Neural crest cell (in vitro differentiated cells): ENCODE measurements at places on chromosomes 3 and 15.

GRCh38 chr3:46557814-46558183 is 8.3 kb downstream of the LRRC2 start:
- DNase-seq = no peak

DNA sequence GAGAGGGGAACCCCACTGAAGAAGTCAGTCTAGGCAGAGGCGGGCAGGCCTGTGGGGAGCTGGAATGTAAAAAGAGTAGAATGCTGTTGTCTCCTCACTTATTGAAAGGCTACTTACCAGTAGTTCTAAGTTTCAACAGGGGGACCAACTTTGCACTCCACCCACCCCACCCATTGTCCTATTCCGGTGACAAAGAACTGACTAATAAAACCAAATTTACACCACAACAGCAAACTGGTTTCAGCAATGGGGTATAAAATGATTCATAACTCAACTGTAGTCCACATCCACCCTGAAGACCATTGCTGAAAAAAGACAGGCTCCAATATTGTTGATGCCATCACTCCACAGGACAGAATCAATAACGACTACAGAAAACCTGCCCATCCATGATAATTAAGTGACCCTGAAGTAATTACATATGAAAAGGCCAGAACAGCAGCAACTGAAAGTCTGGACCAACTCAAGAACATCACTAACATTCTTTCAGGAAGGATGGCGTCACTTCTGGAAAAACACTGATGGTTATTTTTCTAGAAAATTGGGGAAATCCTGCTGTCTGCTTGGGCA is 80.2 kb downstream of the ABI3BP start:
- no peak for DNase-seq

GRCh38 chr3:121998030-121998580 is 23.9 kb downstream of the ILDR1 start:
- DNase-seq = no peak

- DNase-seq = no peak
These were observed 401.5 kb upstream of the GOLIM4 start for GRCh38 chr3:168497183-168497582.

GRCh38 chr3:150062492-150062891 is 91.8 kb upstream of the PFN2 start:
- DNase-seq = no peak

DNA sequence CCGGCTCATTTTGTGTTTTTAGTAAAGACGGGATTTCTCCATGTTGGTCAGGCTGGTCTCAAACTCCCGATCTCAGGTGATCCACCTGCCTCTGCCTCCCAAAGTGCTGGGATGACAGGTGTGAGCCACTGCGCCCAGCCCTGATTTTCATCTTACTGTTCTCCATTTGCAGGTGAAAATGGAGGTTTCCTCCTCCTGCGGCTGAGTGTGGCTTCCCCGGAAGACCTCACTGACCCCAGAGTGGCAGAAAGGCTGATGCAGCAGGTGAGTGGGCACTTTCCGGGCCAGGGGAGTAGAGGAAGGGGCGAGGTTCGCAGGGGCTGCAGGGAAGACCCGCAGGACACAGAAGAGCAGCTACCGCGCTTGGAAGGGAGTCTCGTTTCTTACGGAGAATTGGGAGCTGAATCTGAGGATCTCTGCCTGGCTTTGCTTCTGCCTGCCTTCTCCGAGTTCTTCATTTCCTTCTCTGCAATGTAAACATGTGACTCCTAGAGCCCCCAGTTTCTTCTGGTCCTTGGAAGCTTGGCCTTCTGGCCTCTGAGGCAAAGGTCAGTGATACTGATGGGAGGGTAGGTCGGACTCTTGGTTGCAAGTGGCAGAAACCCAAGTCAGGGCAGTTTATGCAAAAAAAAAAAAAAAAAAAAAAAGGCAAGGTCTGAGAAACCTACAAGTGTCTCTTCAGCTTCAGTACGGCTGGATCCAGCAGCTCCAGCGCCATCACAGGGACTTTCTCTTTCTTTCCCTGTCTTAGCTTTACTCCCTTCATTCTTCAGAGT is 8.9 kb downstream of the MUC20 start:
- DNase-seq = no peak

DNA sequence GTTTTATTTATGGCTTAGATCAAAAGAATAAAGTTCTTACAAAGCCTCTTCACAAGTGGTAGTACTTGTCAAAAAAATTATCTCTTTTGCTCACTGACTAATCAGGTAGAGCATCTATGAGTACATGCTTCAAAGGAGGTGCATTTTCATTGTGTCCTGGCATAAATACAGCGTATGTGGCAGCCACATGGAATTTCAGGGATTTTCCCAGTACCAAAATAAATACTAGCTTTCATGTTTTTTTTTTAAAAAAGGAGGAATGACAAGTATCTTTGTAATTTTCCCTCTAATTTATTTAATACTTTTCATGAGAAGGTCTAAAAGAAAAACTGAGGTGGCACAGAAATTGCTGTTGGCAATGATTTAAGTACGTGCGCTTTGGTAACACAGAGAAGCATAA is 597.8 kb upstream of the ALCAM start:
- no peak for DNase-seq

GRCh38 chr15:61500523-61500922 is 271.4 kb upstream of the RORA start:
- no peak for DNase-seq

DNA sequence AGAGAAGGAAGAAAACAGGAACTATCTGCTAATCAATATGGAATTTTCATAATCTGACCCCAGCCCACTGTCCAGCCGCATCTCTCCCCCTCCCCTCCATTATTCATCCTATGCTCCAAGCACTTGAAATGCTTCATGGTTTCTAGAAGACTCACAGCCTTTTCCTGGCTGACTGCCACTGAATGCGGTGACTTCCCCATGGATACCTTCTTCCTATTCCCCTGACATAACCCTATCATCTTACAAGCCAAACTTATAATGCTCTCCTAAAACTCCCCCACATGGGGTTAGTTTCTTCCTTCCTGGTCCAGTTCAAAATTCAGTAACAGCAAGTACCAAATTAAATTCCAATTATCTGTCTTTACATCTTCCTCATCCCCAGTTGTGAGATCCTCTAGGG is 31.2 kb upstream of the PTX3 start:
- DNase-seq = no peak

DNA sequence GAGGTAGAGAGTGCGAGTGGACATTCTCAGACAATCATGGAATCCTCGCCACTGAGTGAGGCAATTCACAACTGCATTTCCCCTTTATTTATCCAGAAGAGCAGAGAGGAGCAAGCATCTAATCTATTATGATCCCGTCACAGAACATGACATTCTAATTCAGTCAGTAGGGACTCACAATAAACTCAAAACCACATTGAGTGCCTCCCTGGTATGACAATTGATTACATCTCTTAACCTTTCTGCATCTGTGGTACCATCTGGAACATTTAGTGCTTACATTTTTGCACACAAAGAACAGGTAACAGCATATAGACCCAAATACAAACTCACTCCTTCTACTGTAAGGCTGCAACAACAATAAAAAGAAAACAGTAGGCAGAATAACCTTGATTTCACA is 517.2 kb downstream of the GBE1 start:
- no peak for DNase-seq

DNA sequence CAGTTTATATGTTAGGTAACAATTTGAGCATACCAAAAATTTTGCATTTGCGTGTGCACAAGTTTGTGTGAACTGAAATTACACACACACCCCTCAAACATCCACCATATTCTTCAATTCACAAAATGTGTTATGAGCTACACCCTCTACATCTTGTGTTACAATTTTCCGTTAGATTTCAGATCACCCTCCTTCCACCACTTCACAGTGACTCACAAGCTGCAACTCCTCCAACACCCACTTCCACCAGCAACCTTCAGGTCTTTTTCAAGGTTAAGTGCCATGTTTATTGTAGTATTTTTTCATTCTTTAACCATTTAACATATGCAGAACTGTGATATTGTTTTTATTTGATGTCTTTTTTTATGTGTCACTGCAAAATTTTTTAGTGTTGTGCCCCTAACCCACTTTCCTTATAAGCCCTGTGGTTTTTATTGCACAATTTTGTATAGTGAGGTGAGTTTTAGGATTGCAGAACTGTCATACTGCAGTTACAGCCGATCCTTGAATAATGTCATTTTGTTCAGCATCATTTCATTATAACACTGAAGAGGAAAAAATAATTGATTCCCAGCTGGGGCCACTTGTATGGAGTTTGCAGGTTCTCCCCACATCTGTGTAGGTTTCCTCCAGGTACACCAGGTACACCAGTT is 148.9 kb downstream of the PLCL2 start:
- no peak for DNase-seq

- no peak for DNase-seq
These were observed 8.4 kb downstream of the GOLM2 start for GRCh38 chr15:44296625-44297524.

- DNase-seq = no peak
These were observed 8.3 kb downstream of the CCNL1 start for GRCh38 chr3:157151627-157152026.

DNA sequence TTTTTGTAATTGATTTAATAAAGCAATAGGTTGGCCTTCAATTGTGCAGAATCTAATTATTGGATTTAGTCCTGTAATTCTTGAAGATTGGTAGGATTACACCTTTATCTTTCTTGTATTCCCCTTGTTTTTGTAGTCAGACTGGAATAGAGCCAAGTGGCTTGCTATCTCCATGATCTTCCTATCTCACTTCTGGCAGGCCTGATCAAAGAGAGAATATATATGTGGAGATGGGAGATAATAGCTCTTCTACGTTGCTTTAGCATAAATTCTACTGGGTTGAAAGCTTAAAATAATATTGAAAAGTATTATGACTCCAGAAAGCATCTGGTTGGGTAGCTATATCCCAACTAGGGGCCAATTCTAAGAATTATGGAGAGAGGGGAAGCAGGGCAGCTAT is 16.9 kb upstream of the IFT57 start:
- DNase-seq = no peak

DNA sequence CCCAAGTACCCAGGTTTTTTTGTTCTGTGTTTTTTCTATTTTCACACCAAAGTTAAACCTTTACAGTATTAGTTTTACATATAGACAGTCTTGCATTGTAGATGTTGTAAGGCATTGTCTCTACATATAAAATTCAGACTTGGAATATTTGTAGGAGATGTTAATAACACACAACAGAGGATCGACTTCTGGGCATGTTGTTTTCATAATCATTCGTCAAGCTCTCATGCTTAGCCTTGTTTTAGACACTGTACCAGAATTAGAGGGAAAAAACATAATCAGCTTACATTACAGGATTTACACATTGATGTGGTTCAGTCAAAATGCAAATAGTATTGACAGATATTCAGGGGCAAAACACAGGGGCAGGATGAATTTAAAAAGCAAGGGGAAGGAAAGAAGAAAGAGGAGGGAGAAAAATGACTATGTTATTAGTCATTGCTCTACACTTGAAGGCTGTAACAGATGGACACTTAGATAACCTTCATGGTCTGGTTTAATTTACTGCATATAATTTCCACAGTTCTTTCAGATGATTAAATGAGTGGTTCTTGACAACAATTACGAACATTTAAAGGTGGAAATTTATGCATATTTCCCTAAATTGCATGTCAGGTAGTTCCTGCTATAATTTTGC is 7.5 kb downstream of the CMSS1 start:
- DNase-seq = no peak

- DNase-seq = no peak
These were observed 2.0 kb downstream of the FAM3D start for GRCh38 chr3:58664611-58665010.

- no peak for DNase-seq
These were observed 431.3 kb upstream of the MDFIC2 start for GRCh38 chr3:70743754-70744153.

GRCh38 chr3:150252462-150252861 is 155.6 kb upstream of the TSC22D2 start:
- no peak for DNase-seq

DNA sequence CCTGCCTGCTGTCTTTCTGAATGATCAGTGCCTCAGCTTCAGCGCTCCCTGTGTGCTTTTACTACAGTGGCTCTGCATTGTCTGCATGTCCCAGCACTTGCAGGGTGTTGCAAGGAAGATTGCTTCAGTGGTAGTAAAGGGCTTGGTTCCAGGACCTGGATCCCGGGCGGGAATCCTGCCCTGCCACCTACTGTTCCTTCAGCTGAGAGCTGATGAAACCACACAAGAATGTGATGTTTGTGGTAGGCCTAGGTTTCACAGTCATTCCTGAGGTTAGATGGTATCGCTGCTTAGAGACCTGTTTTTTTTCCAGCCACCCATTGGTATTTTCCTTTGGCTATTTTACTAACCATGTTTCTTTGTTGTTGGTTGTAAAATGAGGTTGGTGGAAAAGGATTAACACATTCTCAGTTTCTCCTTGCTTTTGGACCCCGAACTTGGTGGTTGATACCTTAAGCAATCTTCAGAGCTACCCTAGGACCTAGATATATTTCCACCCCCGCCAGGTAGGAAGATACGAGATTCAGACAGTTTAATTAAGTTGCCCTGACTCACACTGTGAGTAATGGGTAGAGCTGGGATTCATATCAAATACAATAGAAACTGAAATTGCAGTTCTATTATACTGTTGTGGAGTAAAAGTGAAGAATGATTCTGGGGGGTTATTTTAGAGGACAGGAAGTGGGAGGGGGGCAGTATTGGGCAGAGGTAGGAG is 11.4 kb downstream of the GPR87 start:
- DNase-seq = no peak

DNA sequence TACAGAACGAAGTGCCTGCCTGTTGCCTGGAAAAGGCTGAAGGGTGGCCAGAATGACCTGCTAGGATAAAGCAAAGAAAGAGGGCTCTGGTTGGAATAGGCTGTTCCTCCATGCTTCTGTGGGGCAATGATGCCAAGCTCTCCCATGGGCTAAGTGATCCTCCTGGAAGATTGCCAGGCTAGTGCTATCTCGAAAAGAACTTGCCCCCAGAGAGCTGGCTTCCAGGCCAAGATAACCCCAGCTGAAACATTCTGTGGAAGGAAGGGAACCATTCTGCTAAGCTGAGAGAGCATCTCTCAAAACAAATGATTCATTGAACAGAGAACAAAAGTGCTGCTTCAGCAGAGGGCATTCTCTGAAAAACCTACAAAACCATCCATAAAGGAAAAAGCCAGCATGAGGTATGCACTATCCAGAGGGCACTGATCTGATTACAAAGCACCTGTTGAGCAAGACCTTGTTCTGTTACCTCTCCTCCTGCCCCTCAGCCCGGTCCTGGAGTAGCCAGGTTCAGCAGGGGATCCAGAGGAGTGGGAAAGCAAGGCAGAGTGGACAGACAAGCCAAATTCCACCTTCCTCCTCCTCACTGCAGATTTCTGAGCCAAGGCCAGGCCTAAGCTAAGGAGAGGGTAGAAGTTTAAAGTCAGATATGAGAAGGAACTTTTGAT is 31.9 kb upstream of the SPRED1 start:
- DNase-seq = no peak

GRCh38 chr3:119342176-119342575 is 48.0 kb downstream of the ARHGAP31 start:
- no peak for DNase-seq

GRCh38 chr15:49927189-49927861 is 191.7 kb downstream of the ATP8B4 start:
- no peak for DNase-seq

- no peak for DNase-seq
These were observed 92.5 kb downstream of the CHSY1 start for GRCh38 chr15:101159096-101159935.
